ENCODE measurements at places on chromosomes 6 and 20.

DNA sequence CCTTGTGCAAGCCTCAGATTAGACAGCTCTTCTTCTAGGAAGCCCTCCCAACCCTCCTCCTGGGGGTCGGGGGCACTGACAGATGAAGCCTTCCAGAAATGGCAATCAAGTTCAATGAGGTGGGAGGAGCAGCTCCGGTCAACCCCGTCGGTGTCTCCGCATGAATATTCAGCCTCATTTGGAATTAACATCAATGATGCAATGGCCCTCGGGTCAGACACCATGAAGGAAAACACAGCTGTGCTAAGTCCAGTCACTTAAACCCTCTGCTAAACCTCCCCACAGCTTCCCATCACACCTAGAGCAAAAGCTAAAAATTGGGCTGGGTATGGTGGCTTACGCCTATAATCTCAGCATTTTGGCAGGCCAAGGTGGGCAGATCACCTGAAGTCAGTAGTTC is 36.5 kb downstream of the ZNF217 start:
- no peak for DNase-seq

DNA sequence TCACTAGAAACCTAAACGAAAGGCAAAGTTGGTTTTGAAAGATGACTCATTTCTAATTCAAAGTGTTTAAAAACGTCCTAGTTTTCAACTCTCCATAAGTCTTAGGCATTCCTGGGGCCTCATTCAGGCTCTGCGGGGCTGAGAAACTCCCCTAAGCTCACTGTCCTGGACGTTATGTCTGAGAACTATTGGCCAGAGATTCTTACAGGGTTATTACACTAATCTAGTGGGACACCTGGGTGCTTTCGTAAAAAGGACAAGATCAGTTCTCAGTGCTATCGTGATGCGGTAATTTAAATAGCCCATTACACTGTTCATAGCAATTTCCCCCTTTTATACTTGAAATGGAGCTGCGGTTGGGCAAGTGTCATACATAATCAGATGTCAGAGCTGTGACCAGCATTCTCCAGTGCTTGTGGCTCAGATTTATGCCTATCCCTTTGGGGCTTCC is 280.9 kb downstream of the QKI start:
- DNase-seq: no peak

- DNase-seq: no peak
Observed at GRCh38 chr6:13979284-13980171, 54.8 kb downstream of the RNF182 start.

DNA sequence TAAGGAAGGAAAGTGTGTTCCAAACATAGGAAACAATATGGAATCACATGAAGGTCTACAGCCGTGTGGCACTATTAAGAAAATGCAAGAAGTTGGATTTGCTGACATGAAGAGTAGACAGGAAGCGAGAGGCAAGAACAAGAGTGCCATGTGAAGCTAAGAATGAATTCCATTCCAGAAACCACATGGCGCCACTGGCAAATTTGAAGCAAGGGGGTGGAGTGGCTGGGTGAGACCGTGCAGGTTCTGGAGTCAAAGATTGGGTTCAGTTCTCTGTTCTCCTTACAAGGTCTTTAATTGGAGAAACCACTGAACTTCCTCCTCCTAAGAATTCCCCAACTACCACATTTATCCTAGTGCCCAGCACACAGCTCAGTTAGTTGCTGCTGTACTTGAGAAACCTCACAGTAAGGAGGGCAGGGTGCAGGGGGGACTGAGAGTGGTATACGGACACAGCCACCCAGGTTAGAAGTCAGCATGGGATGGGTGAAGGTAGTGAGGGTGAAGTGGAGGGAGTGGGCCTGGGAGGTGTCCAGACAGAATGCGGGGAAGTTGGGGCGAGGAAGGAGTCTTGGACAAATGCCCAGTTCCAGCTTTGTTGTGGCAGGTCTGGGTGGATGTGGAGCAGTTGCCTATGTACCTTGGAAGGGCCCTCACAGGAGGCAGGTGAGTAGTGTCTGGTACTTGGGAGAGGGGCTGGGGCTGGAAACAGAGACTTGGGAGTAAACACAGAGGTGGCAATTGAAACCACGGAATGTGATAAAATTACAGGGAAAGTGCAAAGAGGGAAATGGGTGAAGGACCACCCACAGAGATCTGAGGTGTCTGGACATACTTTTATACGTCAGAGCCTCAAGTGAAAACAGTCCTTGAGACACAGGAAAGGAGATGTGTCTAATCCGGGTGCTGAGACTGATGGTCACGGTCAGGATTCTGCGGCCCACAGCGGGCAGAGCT is 14.3 kb downstream of the LYRM4 start:
- no peak for DNase-seq

GRCh38 chr20:51960047-51960675 is 157.8 kb upstream of the SALL4 start:
- no peak for DNase-seq

- no peak for DNase-seq
Observed at GRCh38 chr6:101534821-101535220, 141.3 kb downstream of the GRIK2 start.

DNA sequence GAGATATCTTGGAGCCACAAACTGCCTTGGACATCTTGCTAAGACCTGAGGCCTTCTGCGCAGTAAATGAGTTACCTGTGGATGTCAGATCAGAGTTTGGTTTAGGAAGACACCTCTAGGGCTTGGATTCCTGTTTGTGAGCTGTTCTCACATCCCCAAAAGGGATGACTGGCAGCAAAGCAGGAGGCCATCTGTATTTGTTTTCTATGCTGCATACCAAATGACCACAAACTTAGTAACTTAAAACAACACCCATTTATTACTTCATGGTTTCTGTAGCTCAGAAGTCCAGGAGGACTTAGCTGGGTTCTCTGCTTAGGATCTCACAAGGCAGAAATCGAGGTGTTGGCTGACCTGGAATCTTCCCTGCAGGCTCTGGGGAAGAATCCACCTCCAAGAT is 116.7 kb downstream of the UNC5CL start:
- no peak for DNase-seq

GRCh38 chr20:33524261-33524660 is 34.4 kb downstream of the CBFA2T2 start:
- no peak for DNase-seq

- no peak for DNase-seq
Observed at GRCh38 chr6:144214622-144215401, 64.5 kb downstream of the STX11 start.

DNA sequence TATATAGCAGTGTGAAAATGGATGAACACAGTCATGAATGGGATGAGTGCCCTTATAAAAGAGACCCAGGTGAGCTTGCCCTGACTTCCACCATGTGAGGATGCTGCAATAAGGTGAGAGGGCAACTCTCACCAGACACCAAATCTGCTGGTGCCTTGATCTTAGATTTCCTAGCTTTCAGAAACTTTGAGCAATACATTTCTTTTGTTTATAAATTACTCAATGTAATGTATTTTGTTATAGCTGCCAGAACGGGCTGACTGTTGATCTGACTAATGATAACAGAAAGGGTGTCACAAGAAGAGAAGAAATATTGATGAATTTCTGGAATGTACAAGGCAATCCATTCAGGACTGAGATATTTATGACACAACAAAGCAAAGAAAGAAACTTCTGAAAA is 180.5 kb downstream of the MCHR2 start:
- DNase-seq: no peak

DNA sequence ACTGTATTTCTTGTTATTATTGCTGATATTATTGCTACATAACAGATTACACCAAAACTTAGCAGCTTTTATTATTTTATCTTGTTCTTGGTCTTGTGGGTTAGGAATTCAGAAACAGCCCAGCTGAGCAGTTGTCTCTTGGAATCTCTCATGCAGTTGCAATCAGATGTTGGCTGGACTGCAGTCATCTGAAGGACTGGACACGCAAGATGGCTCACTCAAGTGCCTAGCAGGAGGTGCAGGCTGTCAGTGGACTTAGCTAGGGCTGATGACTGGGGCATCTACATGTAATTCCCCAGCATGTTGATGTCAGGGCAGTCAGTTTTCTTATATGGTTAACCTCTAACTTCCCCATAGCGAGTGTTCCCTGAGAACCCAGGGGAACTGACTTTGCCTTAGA is 128.6 kb upstream of the PLCB4 start:
- no peak for DNase-seq

DNA sequence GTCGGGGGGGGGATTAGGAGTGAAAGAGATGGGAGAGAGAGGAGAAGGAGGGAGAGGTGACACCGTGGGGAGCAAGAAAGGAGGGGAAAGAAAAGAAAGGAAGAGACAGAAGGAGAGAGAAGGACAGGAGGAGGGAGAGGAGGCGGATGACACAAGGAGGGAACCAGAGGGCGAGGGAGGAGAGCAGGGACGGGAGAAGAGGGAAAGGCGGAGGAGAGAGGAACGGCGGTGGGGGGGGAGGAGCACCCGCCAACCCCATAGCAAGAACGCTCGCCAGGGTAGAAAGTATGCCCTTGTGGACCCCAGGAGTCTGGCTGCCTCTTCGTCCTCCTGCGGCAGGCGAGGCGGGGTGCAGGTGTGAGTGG is 4.5 kb upstream of the INSM1 start:
- no peak for DNase-seq

- DNase-seq: no peak
Observed at GRCh38 chr6:152355166-152355565, 282.0 kb downstream of the SYNE1 start.

- no peak for DNase-seq
Observed at GRCh38 chr6:165096868-165097267, 212.5 kb downstream of the C6orf118 start.

Measured in BE2C (cell line).